Stimulated activated CD4-positive, alpha-beta T cell treated with anti-CD3 and anti-CD28 coated beads, Interleukin-4, amount 100 ng/mL, for 24 hours (primary cell): ENCODE measurements at places on chromosomes 6 and 20.

GRCh38 chr6:122408702-122409458, 9.4 kb downstream of the HSF2 start:
- no peak for DNase-seq

- no peak for DNase-seq
Measured at GRCh38 chr6:94133106-94133505, 713.7 kb upstream of the EPHA7 start.

GRCh38 chr6:115618256-115618655, 442.4 kb downstream of the FRK start:
- DNase-seq: no peak

DNA sequence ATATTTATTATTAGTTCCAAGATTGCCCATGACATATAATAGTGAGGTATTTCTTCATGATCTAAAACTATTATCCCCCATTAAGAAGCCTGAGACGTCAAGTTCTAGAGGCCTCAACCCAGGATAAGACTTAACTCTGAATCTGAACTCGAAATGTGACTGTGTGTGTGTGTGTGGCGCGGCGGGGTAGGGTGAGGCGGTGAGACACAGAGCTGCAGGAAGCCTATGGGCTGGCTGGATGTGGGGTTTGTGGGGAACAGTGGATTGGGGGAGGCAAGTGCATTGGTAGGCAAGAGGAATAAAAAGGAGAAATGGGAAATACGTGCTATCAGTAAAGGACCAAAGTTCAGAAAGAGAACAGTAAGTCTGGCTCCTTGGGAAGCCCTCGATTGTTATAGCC, 66.5 kb upstream of the RNF146 start:
- DNase-seq: no peak

- DNase-seq: no peak
Measured at GRCh38 chr6:154478021-154478700, 32.3 kb downstream of the CNKSR3 start.

GRCh38 chr6:101110814-101111213, 229.7 kb upstream of the ASCC3 start:
- no peak for DNase-seq

DNA sequence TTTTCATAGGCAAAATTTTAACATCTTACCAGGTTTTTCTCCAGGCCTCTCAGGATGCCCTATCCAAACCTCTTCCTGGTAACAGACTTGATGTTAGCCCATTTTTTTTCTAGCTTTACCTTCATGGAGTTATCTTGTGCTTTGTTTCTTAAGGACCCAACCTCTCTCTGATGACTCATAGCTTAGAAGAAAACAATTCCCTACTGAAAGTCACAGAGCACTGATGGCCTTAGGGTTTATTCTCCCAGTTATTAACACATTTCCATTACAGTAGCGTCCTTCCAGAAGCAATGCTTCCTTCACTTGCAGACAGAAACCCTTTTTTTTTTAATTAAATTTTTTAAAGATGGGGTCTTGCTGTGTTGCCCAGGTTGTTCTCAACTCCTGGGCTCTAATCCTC, 79.4 kb downstream of the IYD start:
- no peak for DNase-seq

GRCh38 chr6:43977404-43978111, 149.7 kb downstream of the MRPL14 start:
- DNase-seq: no peak

DNA sequence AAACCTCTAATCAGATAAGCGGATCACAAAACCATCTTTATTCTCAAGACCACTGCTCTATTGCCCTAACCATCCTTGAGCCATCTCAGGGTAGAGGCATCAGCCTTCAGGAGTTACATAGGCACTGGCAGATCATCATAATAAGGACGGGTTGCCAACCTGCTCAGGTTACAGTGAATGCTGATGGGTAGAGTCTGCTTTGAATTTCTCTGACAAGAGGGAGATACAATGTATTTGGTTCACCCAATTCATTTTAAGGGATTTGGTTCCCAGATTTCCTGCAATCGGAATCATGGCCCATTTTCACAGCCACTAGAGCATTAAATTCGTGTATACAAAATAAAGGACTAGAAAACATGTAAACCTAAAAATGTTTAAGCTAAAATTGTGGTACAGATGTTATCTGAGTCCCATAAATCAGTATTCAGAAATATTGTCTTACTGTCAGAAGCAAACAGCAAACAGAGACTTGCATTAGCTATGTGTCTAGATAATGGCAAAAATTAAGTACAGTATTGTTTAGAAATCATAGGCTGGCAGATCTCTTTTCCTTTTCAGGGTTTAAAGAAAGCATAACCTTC, 41.9 kb upstream of the TMEM170B start:
- DNase-seq: no peak

GRCh38 chr6:18327626-18328025, 59.5 kb upstream of the RNF144B start:
- DNase-seq: no peak

GRCh38 chr6:74551896-74552295, 654.0 kb downstream of the COL12A1 start:
- DNase-seq: no peak

GRCh38 chr6:14634072-14634471, 516.5 kb downstream of the CD83 start:
- peak; percentile 7 for DNase-seq

- DNase-seq: no peak
Measured at GRCh38 chr6:101226677-101227135, 166.8 kb upstream of the GRIK2 start.

DNA sequence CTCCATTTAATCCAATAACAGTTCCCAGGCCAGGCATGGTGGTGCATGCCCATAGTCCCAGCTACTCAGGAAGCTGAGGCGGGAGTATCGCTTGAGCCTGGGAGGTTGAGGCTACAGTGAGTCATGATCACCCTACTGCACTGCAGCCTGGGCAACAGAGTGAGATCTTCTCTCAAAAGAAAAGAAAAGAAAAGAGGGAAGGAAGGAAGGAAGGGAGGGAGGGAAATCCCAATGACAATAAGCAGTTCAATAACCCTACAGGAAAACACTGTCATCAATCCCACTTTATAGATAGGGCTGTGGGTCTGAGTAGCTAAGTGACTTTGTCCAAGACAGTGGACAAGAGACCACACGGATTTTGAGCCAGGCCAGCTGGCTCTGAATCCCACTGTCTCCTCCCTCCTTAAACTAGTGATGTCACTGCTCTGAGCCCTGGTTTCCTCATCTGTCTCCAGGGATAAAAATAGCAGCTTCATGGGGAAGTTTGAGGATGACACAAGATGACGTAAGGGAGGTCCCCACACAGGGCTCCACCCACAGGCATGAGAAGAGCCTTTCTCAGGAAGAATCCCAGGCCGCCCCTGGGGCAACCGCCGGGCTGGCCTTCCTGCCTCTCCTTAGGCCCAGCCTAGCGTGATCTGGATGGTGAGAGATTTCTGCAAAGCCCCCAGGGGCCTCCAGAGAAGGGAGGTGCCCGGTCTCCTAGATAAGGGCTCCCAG, 7.2 kb upstream of the TRIB3 start:
- no peak for DNase-seq

GRCh38 chr20:64062276-64062595, 762 bp upstream of the TCEA2 start:
- no peak for DNase-seq

GRCh38 chr6:34829137-34829536, 37.3 kb downstream of the BLTP3A start:
- no peak for DNase-seq

GRCh38 chr6:161673026-161673425, 399.2 kb upstream of the AGPAT4 start:
- DNase-seq: no peak

DNA sequence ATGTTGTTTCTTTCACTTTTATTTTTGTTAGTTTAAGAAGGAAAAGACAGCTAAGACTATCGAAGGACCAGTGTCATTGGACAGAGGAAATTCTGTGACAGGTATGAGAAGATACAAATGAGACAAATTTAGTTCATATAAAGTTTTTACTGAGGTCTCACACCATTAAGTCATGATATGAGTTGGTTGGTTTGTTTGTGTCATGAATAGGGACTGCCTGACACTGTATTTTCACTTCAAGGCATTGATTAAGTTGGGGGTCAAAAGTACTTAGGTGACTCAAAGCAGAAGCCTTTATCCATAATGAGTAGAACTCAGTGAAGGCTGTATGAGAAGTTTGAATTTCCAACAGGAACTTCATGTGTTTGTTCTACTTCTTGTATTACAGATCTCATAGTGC, 21.3 kb upstream of the HIVEP2 start:
- DNase-seq: no peak

- no peak for DNase-seq
Measured at GRCh38 chr6:167565884-167566599, 241.2 kb downstream of the TTLL2 start.

DNA sequence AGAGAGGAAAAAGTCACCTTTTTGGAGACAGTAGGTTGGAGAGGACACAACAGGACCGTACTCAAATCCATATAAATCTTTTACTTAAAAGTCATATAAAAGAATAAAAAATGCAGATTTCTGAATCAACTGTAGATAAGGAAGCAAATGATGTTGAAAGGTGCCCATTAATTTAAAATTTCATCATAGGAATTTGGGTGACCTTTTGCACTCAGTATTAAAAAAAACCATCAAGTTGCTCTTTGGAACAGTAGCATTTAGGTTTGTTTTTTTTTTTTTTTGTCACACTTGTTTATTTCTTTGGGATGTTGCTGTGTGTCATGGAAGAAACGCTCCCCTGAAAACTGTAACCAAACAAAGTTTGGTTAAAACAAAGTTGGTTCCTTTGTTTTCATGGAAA, 20.9 kb upstream of the LRRN4 start:
- no peak for DNase-seq

DNA sequence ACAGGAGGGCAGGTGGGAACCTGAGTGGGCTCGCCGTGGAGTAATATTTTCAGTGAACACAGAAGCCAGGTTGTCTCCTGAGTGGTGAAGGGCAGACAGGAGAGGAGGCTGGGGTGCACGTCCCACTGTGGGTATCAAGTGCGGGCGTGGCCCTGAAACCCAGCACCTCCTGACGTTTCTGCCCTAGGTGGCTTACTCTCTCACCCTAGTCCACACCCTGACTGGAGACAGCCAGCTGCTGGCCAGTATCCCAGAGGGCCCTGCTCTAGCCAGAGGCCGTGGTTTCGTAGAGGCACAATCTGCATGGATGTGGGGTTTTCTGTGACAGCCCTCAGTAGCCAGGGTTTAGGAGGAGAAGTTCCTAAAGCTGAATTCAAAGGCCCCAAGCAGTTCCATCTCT, 86.7 kb downstream of the TRERF1 start:
- DNase-seq: no peak

DNA sequence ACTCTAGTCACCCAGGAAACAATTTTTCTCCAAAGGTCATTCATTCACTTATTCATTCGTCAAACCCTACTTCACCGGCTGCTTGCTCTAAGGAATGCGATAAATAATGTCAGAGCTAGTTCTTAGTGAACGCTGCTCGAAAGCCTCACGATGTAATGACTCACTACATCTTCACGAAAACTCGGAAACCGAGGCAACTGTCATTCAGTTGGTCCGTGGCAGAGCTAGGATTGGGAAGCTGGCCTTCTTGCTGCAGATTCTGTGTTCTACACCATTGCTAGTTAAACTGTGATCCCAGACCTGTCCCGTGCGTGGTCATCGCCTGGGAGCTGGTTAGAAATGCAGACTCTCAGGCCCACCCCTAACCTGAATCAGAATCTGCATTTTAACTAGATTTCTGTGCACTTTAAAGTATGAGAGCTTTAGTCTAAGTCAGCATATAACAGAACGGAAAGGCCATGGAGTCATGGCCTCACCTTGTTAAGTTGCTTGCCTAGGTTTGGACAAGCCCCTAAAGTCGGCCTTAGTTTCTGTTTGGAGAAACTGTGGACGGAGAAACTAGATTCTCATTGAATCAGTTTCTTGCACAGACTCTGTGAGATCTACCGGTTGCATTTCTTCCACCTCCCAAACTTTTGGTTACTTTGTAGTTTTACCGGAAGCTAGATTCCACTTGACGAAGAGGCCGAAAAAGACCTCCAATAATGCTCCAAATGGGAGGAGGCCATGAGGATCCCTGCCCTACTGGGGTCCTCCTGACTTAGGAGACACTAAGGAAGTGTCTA, 651 bp upstream of the CCND3 start:
- DNase-seq: no peak

DNA sequence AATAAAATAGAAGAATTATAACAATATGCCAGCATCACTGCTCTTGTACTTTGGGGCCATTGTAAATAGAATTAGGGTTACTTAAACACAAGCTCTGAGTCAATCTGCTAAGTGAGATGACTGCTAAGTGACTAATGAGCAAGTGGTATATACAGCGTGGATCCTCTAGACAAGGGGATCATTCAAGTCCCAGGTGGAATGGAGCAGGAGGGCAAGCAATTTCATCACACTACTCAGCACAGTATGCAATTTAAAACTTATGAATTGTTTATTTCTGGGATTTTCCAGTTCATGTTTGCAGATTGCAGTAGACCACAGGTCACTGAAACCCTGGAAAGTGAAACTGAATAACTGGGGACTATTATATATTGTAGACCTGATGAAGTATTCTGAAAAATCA, 235.3 kb downstream of the BTBD3 start:
- DNase-seq: no peak

DNA sequence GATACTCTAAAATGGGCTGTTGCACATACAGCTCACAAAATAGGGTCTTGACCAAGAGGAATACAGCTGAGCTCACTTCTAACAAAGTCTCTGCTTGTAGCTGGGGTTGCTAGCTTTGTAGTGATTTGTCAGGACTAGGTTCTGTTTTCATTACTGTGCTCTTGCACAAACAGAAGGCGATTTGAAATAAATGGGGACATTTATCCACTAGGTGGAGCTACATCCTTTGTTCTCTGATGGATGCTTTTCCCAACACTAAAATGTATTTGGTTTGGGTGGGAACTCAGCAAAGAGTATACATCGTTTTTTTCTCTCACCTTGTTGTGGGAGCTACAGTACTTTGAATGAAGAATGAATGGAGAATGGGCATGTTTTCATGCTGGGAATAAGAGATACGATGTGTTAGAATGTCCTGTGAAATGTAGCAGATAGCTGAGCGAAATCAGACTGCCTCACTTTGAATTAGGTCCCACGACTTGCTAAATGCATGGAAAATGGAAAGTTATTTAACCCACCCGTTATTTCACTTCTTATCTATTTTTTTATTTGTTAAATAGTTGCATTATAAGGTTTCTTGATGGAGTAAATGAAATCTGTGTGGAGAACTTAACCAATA, 494.7 kb upstream of the MAP3K7 start:
- no peak for DNase-seq
